ENCODE measurements at places on chromosomes 6 and 20.

DNA sequence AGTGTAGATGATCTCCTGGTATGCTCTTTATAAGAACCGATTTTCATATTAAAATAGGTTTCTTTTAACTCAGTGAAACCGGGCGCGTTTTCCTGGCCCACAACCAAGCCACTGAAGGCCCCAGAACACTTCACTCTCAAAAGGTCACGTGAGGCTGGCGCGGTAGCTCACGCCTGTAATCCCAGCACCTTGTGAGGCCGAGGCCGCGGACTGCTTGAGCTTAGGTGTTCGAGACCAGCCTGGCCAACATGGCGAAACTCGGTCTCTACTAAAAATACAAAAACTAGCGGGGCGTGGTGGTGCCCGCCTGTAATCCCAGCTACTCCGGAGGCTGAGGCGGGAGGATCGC lies 402 bp upstream of the TAF8 start:
- no peak for DNase-seq

DNA sequence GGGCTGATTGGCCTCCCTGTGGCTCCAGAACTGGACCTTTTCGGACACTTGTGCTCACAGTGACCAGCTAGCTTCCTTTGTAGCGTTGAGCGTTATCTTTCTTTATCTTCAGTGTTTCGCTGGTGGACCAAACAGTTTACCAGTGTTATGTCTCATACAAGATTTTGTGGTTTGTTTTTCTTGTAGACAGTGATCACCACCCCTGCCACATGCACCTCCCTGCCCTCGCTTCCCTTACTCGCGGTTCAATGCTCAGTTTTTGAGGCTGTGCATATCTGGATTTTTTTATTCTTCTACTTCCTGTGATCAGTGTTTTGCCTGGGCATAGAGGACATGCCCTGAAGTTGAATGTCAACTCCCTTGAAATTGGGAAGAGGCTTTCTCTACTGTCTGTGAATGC lies 16.4 kb downstream of the MYT1 start:
- no peak for DNase-seq

GRCh38 chr20:61797200-61797599 lies 268.5 kb downstream of the TAF4 start:
- DNase-seq = no peak

DNA sequence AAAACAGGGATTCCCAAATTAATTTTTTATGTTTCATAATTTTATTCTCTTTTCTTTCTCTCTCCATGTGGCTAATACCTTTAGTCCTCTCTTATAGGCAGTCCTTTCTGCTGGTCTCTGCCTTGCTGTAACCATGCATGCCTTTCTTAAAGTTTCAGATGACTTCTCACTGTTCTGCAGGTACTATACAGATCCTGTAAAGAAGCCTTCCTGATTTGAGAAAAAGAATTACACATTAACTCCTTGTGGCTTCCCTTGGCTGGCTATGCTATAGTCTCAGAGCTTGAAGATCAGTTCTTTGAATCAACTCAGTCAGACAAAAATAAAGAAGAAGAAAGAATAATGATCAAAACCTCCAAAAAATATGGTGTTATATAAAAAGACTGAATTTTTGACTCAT lies 7.3 kb upstream of the GPR63 start:
- DNase-seq = no peak

DNA sequence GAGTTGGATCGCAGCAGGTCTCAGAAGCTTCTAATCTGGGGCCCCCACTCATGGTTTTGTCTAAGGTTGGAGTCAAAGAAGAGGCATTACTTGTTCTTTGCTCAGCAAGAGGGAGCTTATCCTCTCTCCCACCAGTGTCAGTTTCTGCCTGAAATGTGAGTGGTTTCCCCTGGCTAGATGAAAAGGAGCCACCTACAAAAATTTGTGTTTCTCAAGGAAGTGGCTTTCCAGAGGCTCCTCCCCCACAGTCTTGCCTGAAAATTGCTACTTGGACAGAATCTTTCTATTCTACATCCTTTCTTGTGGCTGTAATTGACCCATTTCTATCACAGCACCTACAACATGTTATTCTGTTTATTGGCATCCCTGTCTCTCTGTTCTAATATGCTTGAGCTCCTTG lies 37.9 kb downstream of the SCML4 start:
- DNase-seq = no peak

DNA sequence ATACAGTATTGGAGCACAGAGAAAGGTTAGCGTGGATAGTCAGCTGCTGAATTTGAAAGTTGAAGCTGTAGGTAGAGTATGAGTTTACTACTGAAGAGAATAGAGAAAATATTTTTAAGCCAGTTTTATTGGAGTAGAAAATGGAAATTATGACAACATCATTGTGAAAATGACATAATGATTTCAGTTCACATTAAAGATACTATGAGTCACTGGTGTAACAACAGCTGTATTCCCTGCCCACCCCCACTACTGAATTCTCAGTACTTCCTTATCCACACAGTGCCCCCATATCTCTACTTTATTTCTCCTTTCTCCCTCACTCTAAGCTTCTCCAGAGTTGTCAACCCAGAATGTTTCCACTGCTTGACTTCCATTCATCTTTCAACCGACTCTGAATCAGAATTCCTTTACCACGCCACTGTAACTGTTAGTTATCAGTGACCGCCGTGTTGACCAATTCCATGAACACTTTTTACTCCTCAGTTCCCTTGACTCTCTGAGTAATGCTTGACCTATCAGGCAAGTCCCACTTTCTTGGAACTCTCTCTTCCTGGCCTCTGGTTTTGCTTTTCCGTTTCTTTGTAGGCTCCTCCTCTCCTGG lies 139.6 kb downstream of the AIG1 start:
- no peak for DNase-seq

- no peak for DNase-seq
These were observed 48.1 kb upstream of the AFDN start for GRCh38 chr6:167778497-167779128.

- no peak for DNase-seq
These were observed 34.1 kb upstream of the TBC1D7 start for GRCh38 chr6:13362412-13362811.

DNA sequence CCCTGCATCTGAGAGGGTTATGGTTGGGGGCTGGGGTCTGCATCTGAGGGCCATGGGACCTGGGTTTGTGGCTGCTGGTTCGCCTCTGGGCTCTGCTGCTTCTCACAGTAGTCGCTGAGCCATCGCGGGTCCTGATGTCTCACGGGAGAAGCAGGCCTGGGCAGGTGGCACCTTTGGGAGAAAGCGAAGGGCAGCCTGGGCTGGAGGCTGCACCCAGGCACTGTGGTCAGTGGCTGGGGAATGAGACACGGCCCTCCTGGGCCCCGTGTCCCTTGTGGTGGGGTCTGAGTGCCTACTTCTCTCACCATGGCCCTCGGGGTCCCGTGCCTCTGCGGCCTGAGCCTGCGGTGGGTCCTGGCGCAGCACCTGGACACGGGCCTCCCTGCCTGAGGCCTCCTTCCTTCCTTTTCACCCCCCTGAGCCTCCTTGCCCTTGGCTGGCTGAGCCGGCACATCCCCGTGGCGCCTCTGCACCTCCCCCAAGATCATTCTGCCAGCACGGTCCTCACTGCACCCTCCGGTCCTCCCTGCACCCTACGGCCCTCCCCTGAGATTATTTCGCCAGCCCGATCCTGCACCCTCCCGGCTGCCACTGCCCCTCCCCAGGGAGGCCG lies 206.0 kb downstream of the ERMARD start:
- DNase-seq = no peak

DNA sequence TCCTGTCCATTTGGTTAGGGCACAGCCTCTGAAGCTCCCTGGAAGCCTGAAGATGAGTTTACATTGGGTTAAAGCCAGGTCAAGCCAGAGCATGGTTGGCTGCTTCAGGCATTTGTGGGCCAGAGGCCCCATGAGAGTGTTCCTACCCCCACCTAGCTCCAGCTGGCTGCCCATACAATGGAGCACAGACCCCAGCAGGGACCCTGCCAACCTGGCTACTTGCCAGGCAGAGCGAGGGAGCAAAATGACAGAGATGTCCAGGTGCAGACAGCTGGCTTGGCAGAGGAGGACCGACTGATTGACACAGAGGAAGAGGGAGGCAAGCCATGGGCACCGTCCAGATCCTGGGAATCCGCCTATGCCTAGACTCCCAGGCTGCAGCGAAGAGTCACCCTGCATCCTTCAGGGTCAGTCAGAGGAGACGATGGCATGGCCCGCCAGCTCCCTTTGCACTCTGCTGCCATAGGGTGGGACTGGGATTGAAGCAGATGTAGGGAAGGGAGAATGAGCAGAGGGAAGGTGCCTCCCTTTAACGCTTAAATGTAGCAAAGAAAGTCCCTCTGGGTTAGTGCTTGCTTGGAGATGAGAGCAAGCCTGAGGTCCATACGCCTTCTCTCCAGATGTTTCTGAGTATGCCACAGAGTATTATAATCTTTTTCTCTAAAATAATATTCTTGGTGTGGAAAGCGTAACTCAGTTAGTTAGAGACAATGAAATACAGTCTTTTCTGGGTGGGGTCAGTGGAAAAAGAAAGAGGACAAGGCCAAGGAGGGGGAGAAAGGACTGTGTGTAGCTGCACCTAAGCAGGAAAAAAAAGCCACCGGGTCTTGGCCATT lies 77.6 kb upstream of the FYN start:
- no peak for DNase-seq

DNA sequence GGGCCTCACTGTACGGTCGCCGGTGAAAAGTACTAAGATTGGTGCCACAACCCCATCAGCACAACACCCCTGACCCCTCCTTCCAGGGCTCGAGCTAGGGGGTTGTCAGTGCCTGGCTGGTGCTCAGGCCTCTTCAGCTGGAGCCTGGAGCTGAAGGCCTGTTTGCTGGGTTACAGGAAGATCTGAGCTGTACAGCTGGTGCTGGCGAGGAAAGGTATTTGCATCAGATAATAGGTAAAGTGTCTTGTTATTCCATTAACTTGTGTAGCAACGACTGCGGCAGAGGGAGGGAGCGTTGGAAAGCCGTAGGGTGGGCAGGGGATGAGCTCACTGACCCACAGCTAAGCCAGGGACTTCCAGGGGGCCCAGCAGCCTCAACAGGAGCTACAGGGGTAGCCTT lies 15.8 kb upstream of the SIRPA start:
- DNase-seq = no peak

DNA sequence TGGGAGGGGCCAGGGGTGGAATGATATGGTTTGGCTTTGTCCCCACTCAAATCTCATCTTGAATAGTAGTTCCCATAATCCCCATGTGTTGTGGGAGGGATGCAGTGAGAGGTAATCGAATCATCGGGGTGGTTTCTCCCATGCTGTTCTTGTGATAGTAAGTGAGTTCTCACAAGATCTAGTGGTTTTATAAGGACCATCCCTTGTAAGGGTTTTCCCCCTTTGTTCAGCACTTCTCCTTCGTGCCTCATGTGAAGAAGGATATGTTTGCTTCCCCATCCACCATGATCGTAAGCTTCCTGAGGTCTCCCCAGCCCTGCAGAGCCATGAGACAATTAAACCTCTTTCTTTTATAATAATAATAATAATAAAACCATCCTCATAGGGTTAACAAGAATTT lies 88.8 kb upstream of the PRND start:
- DNase-seq = no peak

DNA sequence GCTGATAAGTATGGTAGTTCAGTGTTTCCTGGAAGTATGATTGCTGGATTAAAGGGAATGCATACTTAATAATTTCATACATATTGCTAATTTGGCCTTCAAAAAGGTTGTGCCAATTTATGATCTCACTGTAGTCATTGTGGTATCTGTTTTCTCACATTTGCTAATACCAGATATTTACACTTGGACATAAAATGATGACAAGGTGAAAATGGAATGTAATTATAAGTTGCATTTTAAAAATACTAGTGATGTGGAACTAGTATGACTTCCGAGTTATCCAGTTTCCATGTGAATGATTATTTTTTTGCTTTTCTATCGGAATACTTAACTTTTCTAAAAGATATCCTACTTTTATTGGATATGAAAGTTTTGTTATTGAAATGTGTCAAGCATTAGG lies 15.4 kb downstream of the RWDD1 start:
- no peak for DNase-seq

DNA sequence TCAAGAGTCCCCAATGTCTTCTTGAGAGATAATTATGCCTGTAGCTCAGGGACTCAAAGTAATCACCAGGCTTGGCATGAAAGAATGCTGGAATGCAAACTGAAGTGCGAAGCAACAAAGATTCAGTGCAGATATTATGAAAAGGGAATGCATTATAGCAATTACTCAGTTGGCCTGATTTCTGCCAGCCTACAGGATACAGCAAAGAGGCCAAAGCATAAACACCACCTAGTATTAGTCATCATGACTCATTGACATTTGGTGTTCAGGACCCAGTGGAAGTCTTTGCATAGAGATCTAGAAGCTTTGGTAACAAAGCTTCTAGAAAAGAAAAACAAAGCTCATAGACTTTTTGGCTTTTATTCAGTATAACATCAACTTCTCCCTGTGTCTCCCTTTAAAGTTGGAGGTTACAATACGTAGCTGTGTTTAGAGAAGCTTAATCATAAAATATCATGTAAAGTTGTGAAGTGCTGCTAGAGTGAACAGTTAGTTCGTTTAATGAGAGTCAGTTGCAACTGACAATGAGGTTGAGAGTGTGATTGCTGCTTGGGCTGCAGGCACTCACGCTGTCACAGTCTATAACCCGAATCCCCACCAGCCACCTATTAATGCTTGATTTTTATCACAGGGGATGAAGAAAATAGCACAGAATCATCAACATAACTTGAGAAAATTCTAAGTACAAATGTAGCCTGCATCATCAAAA lies 932.7 kb downstream of the TFAP2A start:
- no peak for DNase-seq

DNA sequence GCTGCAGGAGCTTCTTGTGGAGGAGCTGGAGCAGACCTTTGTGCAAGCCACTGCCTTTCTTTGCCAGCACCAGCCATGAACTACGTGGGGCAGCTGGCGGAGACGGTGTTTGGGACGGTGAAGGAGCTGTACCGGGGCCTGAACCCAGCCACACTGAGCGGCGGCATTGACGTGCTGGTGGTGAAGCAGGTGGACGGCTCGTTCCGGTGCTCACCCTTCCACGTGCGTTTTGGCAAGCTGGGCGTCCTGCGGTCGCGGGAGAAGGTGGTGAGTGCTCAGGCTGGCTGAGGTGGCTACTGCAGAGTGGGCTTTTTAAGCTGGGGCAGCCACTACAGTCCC lies 5.1 kb downstream of the LPIN3 start:
- no peak for DNase-seq

DNA sequence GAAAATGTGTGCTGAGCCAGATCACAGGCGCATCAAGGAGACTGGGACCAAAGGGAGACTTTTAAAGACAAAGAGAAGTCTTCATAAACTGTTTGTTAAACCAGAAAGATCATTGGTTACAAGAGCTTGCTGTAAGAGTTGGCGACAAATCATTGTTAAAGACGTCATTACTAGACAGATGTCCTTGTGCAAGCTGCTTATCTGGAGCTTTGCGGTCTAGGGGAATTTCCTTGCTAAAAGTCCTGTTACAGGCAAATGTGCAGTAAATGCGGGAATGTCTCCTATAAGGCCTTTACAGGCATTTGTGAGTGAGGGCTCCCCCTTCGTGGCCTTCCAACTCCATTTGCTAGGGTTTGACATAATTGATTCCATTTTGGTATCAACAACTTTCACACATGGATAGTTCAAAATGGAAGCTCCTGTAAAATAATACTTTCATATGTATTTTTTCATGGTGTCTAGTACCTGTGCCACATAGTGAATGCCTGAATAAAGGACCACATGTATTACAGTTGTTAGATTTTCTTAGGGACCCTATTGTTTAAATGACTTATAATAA lies 362.4 kb downstream of the UTRN start:
- no peak for DNase-seq
